ENCODE measurements at places on chromosomes 3 and 15. TPM values are rescaled to one million over a fixed set of nuclear protein-coding genes. Genes with fewer than 3 reads are reported as not detected.

GRCh38 chr15:84905016-84905916 is 20.8 kb downstream of the SLC28A1 start:
- DNase-seq = no peak
- no peak overlapping the region for H3K27ac ChIP-seq
- H3K4me1 ChIP-seq = peaks cover 24% of the 10 kb centered on the region
- H3K27me3 ChIP-seq = no peaks in the 10 kb centered on the region
- no peak overlapping the region for H3K4me3 ChIP-seq

DNA sequence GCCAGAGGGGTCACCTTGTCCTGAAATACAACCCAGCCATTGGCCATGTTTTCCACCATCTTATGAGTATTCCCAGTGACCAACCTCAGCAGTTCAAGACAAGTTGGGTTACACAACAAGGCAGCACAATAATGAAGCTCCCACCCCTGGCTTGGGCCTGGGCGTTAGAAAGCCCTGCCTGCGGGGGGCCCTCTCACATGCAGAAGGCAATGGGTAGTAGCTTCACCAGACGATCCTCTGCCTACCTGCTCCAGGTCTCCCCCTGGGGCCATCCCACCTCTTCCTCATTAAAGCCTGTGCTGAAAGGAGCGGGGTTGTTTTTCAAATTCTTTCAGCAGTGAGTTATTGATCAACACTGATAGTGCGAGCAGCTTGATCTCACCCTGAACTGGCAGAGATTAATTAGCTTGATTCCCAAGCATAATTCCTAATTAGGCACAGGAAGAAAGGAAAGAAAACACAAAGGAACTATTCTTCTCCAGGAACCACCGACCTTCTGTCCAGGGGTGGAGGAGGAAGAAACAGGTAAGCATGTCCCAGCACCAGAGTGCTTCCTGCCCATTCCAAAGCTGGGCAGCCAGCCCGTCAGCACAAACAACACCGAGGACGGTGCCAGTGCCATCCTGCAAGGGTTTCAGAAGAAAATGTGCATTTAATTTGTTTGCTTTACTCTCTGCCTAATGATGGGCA is 79.7 kb upstream of the CGNL1 start:
- H3K4me3 ChIP-seq = no peak overlapping the region
- no peak overlapping the region for H3K27ac ChIP-seq
- H3K27me3 ChIP-seq = no peaks in the 10 kb centered on the region
- H3K36me3 ChIP-seq = peaks cover 1% of the 10 kb centered on the region
- no peaks in the 10 kb centered on the region for H3K4me1 ChIP-seq

DNA sequence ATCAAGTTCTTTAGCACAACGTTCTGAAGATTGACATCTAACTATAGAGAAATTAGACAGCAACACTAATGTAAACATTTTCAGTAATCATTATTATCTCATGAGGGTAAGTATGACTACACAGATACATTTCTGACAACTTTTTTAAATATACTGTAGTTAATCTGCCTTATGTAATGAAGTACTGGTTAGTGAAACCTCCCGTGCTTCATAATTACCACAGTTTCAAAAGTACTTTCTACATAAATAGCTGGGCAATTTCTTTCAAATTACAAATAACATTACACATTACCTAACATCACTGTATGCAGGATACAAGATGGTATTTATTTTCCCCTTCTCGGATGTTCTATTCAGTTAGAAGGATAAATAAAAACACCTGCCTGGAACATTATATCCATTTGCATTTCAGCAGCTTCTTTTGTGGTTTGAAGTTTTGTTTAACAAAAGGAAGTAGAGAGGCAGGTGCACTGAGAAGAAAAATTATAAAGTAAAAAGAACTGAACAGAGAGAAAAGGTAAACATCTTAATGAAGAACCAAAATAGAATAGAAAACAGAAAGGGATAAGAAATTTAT is 1241.5 kb upstream of the GBE1 start:
- no peaks in the 10 kb centered on the region for H3K27me3 ChIP-seq
- DNase-seq = no peak
- no peak overlapping the region for H3K27ac ChIP-seq
- H3K36me3 ChIP-seq = no peaks in the 10 kb centered on the region
- H3K4me1 ChIP-seq = no peaks in the 10 kb centered on the region

DNA sequence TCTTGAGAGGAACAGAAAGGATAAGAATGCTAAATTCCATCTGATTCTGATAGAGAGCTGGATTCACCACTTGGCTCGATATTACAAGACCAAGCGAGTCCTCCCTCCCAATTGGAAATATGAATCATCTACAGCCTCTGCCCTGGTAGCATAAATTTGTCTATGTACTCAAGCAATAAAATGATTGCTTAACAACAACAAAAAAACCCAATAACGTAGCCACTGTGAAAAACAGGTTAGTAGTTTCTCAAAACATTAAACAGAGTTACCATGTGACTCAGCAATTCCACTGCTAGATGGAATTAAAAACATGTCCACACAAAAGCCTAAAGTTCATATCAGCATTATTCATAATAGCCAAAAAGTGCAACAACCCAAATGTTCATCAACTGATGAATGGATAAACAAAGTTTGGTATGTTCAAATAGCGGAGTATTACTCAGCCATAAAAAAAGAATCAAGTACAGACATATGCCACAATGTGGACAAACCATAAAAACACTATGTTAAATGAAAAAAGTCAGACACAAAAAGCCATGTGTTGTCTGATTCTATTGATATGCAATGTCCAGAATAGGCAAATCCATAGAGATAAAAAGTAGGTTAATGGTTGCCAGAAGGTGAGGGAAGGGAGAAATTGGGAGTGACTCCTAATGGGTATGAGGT is 16.8 kb downstream of the BCL2L10 start:
- no peaks in the 10 kb centered on the region for H3K27me3 ChIP-seq
- H3K27ac ChIP-seq = no peak overlapping the region
- H3K36me3 ChIP-seq = no peaks in the 10 kb centered on the region
- no peak overlapping the region for H3K4me3 ChIP-seq

Gene NR1I2
- total RNA-seq = not detected

- DNase-seq = no peak
- no peaks in the 10 kb centered on the region for H3K36me3 ChIP-seq
- H3K27ac ChIP-seq = no peak overlapping the region
- no peak overlapping the region for H3K4me3 ChIP-seq
- H3K27me3 ChIP-seq = no peaks in the 10 kb centered on the region
Observed at GRCh38 chr3:194960446-194961032, 274.9 kb downstream of the FAM43A start.

- no peak overlapping the region for H3K27ac ChIP-seq
- no peaks in the 10 kb centered on the region for H3K4me1 ChIP-seq
- no peaks in the 10 kb centered on the region for H3K27me3 ChIP-seq
- no peaks in the 10 kb centered on the region for H3K36me3 ChIP-seq
- no peak overlapping the region for H3K4me3 ChIP-seq
Observed at GRCh38 chr3:17137321-17137826, 252.6 kb downstream of the PLCL2 start.

Gene EPHA6
- total RNA-seq = 8.3 TPM

Gene PLA2G4D
- not detected for total RNA-seq

Gene SEMA5B
- total RNA-seq = 1.6 TPM

GRCh38 chr3:76024640-76025039 is 239.3 kb upstream of the ZNF717 start:
- no peak for DNase-seq
- H3K27ac ChIP-seq = no peak overlapping the region
- no peaks in the 10 kb centered on the region for H3K27me3 ChIP-seq
- no peaks in the 10 kb centered on the region for H3K36me3 ChIP-seq

GRCh38 chr3:153835540-153835939 is 285.6 kb upstream of the ARHGEF26 start:
- H3K4me1 ChIP-seq = no peaks in the 10 kb centered on the region
- no peaks in the 10 kb centered on the region for H3K27me3 ChIP-seq
- no peak overlapping the region for H3K4me3 ChIP-seq
- DNase-seq = no peak
- H3K36me3 ChIP-seq = no peaks in the 10 kb centered on the region

- H3K4me3 ChIP-seq = no peak overlapping the region
- H3K27ac ChIP-seq = no peak overlapping the region
- H3K27me3 ChIP-seq = no peaks in the 10 kb centered on the region
- H3K36me3 ChIP-seq = no peaks in the 10 kb centered on the region
Observed at GRCh38 chr3:130935761-130936492, 42.0 kb downstream of the ATP2C1 start.

GRCh38 chr15:71844916-71845315 is 34.6 kb downstream of the NR2E3 start:
- H3K4me3 ChIP-seq = no peak overlapping the region
- no peak for DNase-seq
- no peak overlapping the region for H3K27ac ChIP-seq

- peak overlapping the region; percentile 94 for H3K27ac ChIP-seq
- H3K4me3 ChIP-seq = peak overlapping the region; percentile 77
- H3K4me1 ChIP-seq = peaks cover 13% of the 10 kb centered on the region
- no peak for DNase-seq
- peaks cover 28% of the 10 kb centered on the region for H3K36me3 ChIP-seq
- H3K27me3 ChIP-seq = no peaks in the 10 kb centered on the region
Observed at GRCh38 chr15:96332637-96333121, 2.2 kb downstream of the NR2F2 start.

- no peaks in the 10 kb centered on the region for H3K27me3 ChIP-seq
- no peak overlapping the region for H3K27ac ChIP-seq
- no peak overlapping the region for H3K4me3 ChIP-seq
- H3K4me1 ChIP-seq = no peaks in the 10 kb centered on the region
Observed at GRCh38 chr3:59404851-59405250, 355.0 kb upstream of the CFAP20DC start.

- no peak overlapping the region for H3K4me3 ChIP-seq
- no peaks in the 10 kb centered on the region for H3K36me3 ChIP-seq
- peaks cover 16% of the 10 kb centered on the region for H3K4me1 ChIP-seq
- no peak for DNase-seq
Observed at GRCh38 chr3:143236226-143236964, 116.8 kb downstream of the CHST2 start.

DNA sequence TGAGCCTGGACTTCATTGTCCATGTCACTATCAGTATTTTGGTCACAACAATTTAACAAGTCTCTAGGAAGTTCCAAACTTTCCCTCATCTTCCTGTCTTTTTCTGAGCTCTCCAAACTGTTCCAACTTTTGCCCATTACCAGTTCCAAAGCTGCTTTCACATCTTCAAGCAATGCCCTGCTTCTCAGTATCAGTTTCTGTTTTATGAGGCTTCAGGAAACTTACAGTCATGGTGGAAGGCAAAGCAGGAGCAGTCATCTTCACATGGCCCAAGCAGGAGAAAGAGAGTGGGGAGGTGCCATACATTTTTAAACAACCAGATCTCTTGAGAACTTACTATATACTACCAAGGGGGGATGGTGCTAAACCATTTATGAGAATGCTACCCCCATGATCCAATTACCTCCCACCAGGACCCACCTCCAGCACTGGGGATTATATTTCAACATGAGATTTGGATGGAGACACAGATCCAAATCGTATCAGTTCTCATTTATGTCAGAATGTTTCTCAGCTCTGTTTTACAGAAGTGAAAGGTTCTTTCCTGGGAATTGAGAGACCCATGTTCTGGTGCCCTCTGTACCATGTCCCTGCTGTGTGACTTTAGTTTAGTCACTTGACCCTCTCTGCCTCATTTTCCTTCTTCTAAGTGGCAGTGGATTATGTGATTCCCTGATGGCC is 169.7 kb downstream of the PLCL2 start:
- H3K36me3 ChIP-seq = no peaks in the 10 kb centered on the region
- no peaks in the 10 kb centered on the region for H3K4me1 ChIP-seq
- H3K4me3 ChIP-seq = no peak overlapping the region
- no peak overlapping the region for H3K27ac ChIP-seq
- no peak for DNase-seq

Gene HYAL1
- 15.6 TPM for total RNA-seq

DNA sequence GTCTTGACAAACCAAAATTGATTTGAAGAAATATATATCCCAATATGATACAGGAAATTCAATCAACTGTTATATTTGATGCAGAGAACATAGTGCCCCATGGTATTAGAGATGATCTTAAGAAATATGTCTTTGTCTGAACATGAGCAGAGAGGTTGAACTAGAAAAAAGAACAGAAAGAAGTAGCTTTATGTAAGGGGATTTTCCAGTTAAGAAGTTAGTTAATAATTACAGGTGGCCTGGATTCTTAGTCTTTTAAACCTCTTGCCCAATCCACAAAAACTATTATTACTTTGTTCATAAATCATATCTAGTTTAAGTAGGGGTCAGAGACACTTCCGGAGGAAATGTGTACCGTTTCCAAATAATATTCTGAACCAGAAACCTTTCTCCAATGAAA is 1186.7 kb upstream of the EPHA6 start:
- H3K27me3 ChIP-seq = no peaks in the 10 kb centered on the region
- H3K4me1 ChIP-seq = no peaks in the 10 kb centered on the region
- no peak overlapping the region for H3K4me3 ChIP-seq
- no peak overlapping the region for H3K27ac ChIP-seq
- H3K36me3 ChIP-seq = no peaks in the 10 kb centered on the region

- H3K4me1 ChIP-seq = no peaks in the 10 kb centered on the region
- no peaks in the 10 kb centered on the region for H3K27me3 ChIP-seq
Observed at GRCh38 chr3:148366743-148367410, 330.8 kb upstream of the AGTR1 start.

DNA sequence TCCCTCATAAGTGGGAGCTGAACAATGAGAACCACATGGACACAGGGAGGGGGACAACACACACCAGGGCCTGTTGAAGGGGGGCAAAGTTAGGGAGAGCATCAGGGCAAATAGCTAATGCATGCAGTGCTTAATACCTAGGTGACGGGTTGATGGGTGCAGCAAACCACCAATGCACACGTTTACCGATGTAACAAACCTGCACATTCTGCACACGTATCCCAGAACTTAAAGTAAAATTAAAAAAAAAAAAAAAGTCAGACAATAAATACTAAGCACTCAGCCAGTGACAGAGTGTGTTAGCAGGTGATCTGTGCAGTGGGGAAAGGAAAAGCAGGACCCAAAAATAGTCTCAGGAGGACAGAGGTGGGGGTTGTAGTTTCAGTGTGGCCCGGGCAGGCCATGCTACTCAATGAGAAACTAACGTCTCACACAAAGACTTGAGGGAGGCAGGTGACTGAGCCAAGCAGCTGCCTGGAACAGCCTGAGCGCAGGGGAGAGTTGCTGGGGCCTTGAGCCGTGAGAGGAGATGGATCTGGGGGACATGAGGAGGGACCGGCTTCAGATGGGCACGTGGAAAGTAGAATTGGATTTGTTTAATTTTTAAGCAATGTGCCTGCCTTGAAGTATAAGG is 18.4 kb downstream of the ANKDD1A start:
- no peak overlapping the region for H3K4me3 ChIP-seq
- H3K36me3 ChIP-seq = no peaks in the 10 kb centered on the region
- peak; percentile 47 for DNase-seq
- no peaks in the 10 kb centered on the region for H3K4me1 ChIP-seq
- no peaks in the 10 kb centered on the region for H3K27me3 ChIP-seq

- H3K36me3 ChIP-seq = peaks cover 66% of the 10 kb centered on the region
- DNase-seq = no peak
- H3K27ac ChIP-seq = peak overlapping the region; percentile 79
Observed at GRCh38 chr15:85673326-85673725, 121.4 kb downstream of the KLHL25 start.

Measured in esophagus muscularis mucosa (tissue), 4 donors.